Stimulated activated CD8-positive, alpha-beta memory T cell treated with anti-CD3 and anti-CD28 coated beads, Interleukin-4, amount 100 ng/mL, for 1 hour (primary cell): ENCODE measurements at places on chromosomes 4 and X.

DNA sequence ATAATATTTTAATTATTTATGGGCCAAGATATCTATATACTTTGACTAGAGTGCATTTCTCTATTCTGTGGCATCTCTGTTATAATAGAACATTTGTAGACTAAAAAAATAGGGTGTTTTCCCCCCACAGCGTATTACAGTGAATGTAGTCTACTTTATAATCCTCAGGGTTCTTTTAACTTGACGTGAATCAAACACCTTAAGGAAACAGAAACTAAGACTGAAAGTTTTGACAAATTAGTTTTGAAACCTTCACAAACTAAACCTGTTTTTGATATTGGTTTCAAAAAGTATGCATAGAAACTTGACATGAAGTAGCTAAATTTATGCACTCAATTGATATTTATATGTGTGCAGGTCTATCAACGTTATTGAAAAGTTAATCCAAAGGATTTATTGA lies 1963.1 kb upstream of the TENM3 start:
- no peak for DNase-seq

- DNase-seq: no peak
These were observed 1.7 kb downstream of the CLCN4 start for GRCh38 chrX:10158279-10159144.

- no peak for DNase-seq
These were observed 126.3 kb downstream of the RAPGEF2 start for GRCh38 chr4:159229164-159229563.

DNA sequence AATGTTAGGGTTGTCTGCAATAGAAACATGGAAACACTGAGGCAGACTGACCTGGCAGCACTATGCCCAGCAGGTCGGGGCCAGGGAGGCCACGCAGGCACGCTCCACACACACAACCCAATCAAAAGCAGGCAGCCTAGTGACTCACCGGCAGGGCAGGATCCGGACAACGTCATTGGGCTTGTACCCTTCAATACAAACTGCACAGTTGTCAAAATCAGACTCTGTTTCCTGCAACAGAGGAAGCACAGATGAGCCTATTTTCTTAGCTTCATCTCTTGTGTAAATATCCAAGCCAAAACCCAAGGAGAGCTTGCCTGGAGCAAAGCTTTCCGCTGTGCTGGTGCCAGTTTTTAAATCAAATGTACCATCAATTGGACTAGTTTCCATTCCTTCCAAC lies 185.8 kb downstream of the RNF150 start:
- DNase-seq: no peak

DNA sequence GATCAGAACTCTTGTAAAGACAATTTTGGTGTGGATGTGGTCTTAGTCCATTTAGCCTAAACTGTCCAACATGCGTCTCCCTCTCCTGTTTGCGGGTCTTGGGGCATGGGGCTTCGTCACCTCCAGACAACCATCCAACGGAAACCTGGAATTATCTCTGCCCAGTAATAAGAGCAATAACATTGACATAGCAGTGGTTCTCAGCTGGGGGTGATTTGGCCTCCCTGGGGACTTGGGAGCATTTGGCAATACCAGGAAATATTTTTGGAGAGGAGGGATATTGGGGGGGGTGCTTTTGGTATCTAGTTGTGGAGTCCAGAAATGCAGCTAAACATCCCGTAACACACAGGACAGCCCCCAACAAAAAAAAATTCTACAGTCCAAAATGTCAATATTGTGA lies 47.2 kb downstream of the SEL1L3 start:
- no peak for DNase-seq

- no peak for DNase-seq
These were observed 1.1 kb downstream of the TMEM131L start for GRCh38 chr4:153466949-153467896.

- no peak for DNase-seq
These were observed 58.5 kb downstream of the STARD8 start for GRCh38 chrX:68705986-68706385.

- DNase-seq: no peak
These were observed 139.7 kb downstream of the TSPAN5 start for GRCh38 chr4:98518559-98519267.

- no peak for DNase-seq
These were observed 22.8 kb downstream of the STAP1 start for GRCh38 chr4:67581208-67581857.

DNA sequence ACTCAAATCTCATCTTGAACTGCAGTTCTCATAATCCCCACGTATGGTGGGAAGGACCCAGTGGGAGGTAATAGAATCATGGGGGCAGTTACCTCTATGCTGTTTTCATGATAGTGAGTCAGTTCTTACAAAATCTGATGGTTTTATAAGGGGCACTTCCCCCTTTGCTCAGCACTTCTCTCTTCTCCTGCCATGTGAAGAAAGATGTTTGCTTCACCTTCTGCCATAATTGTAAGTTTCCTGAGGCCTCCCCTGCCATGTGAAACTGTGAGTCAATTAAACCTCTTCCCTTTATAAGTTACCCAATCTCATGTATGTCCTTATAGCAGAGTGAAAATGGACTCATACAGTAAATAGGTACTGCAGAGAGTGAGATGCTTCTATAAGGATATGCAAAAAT lies 1050.6 kb upstream of the GRIA3 start:
- DNase-seq: no peak

GRCh38 chr4:5340991-5341451 lies 289.7 kb downstream of the STK32B start:
- DNase-seq: no peak

- DNase-seq: peak; percentile 37
These were observed 44.7 kb downstream of the PRPS1 start for GRCh38 chrX:107672955-107673378.

DNA sequence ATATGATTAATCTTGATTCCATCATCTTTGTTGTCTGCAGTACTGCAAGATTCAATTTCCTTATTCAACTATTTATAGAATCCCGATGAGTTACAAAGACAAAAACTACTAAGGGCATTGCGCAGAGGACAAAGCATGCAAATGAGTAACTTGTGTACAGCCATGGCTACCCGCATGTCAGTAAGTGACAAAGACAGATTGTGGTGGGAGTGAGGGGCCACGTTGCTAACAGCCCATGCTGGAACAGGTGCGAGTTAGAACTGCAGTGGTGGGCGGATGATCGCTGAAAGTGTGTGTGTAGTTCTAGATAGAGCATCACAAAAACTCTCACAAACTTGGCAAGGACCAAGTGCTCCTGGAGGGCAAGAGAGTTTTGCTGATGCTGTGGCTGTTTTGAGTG lies 49.5 kb downstream of the ACOX3 start:
- no peak for DNase-seq

- DNase-seq: no peak
These were observed 31.3 kb downstream of the TLR10 start for GRCh38 chr4:38751341-38752010.

DNA sequence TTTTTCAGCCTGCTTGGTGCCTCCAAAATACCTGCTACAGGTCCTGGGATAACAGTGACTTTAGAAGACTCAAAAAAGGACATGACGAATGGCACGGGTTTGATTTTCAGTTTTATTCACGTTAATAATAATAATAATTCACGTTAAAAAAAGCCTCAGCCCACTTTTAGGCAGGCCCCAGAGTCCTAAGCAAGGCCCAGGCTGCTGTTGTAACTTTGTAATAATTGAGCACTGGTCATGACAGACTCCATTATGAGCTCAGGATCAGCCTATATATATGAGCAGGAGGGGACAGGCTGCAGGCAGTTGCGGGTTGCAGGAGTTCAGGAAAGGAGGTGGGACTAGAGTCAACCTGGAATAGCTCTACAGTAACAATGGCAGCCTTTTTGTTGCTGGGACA lies at the start of gene TMEM31:
TSS of gene TMEM31 (plus strand) at position 301 of the 400 bp plus-strand sequence. CDS start 1,350 bp downstream, outside the sequence.
- no peak for DNase-seq

DNA sequence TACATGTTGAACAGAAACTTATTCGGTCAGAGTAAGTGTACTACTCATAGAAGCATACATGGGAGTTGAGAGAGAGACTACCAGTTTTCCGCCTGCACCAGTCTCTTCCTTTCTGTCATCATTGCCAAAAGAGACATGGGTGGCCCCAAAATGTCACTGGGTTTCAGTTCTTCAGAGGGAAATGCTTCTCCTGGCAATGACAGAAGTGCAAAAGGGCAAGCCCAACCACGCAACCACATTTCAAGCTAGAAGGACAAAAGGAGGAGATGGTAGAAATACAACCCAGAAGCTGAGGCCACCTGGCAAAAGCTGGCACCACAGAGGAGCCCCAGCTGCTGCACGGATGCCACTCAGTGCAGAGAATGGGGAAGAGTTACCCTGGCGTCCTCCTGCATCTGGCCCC lies 320.1 kb downstream of the BCOR start:
- DNase-seq: no peak

- DNase-seq: no peak
These were observed 595 bp upstream of the NAP1L2 start for GRCh38 chrX:73215246-73215645.

DNA sequence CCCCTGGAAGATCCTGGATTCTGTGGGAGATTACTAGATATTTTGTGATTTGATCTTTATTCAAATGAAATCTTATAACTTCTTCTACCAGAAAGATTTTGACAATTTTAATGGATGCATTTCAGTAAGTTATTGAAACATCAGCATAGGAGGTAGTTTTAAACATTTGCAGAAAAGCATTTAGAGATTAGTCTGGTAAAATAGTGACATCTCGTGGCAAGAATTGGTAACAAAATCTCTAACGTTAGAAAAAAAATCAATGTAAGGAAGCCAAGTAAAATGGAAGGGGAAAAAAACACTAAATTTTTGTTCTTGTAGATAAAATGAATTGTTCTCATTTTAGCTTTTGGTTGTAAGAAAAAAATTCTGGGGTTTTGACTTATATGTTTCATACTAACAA lies 73.3 kb downstream of the TASL start:
- no peak for DNase-seq

DNA sequence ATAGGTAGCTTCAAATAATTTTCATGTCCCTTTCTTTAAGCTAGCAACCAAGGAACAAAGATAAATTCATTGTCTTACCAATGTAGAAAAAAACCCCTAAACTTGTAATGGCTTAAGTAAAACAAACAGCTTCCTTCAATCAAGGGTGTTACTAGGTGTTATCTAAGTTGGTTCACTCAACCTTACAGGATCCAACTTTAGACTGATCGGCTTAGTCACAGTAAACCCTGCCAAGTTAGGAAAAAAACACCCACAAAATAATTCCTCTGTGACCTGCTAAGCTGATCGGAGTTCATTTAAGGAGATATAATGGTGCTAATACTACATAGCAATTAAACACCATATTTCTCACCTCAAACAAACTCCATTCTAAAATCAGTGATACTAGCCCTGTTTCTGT lies 10.1 kb downstream of the AIFM1 start:
- no peak for DNase-seq

DNA sequence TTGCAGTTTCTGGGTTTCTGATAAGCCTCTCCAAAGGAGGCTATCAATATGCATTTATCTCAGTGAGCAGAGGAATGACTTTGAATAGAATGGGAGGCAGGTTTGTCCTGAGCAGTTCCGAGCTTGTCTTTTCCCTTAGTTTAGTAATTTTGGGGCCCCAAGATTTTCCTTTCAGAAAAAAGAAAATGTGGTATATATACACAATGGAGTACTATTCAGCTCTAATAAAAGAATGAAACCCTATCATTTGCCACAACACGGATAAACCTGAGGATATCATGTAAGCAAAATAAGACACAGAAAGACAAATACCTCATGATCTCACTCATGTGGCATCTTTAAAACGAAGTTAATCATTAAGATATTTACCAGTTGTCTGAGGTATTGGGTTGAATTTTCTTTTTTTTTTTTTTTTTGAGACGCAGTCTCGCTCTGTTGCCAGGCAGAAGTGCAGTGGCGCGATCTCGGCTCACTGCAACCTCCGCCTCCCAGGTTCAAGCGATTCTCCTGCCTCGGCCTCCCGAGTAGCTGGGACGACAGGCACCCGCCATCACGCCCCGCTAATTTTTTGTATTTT lies 540 bp downstream of the ZNF721 start:
- DNase-seq: no peak

DNA sequence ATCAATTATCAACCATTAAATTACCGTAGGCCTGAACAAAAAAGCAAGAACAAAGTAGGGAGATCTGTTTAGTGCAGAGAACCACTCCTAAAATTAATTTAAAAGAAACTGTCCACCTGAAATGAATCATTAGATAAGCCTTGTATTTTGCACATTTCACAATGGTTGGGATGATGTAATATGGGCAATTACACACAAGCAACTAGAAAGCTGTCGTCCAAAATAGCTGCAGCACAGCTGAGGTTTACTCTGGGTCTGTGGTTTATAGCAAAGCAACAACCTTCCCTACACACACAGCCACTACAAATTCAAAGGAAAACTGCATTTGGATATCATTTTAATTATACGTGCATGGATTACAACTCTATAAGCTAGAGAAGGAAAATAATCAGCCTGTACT lies 28.5 kb downstream of the PCDH19 start:
- DNase-seq: no peak

DNA sequence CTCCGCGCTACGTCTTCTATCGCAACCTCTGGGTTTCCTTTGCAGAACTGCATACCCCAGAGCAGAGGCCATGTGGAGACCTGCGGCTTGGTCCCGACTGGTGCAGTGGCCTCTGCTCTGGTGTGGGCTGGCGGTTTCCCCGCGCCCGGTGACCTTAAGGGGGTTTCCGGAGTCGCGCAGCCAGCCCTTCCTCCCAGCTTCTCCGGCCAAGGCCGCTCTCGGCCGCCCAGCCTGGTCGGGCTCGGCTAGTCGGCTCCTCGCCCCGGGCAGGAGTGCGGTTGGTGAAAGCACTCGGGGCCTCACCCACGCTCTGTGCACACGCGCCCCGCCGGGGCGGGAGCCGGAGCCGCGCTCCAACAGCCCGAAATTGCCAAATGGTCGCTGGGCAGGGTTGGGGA lies 84.9 kb downstream of the BCOR start:
- no peak for DNase-seq

GRCh38 chr4:139950568-139950967 lies 203.4 kb downstream of the MAML3 start:
- DNase-seq: no peak

GRCh38 chr4:47577779-47578553 lies 92.9 kb downstream of the ATP10D start:
- DNase-seq: no peak

- no peak for DNase-seq
These were observed 2.3 kb upstream of the XPNPEP2 start for GRCh38 chrX:129736491-129736890.

GRCh38 chrX:39409246-39409917 lies 608.1 kb downstream of the MID1IP1 start:
- DNase-seq: no peak

DNA sequence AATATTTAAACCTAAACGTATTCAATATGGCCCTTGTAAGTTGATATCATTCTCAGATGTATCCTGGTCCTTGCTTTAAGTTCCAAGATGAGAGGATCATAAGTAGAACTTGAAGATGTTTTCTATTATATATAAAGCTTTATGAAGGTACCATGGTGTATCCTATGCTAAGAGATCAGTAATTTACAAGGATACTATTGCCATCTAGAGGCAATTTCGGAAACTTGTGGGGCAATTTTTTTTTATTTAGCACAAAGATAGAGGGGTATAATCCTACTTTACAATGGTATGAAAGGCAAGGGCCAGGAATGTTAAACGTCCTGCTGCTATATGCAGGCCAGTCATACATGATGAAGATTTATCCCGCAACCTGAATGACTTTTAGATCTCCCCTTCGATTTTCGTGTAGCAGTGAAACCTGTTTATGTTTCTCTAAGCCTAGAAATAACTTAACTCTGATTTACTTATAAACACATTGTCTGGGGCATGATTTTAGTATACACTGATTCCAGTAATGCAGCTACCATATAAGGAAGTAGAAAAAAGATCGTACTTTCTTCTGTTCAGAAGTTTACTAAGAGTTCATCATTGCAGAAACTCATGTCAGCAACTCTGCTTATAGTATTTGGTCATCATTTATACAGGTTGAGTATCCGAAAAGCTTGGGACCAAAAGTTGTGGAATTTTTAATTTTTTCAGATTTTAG lies 2.6 kb downstream of the SLC25A31 start:
- DNase-seq: no peak

GRCh38 chr4:20248155-20248558 lies 3.5 kb upstream of the SLIT2 start:
- no peak for DNase-seq
